Hematopoietic multipotent progenitor cell treated with erythropoietin and hydrocortisone succinate and interleukin-3 and kit ligand, for 8 days (in vitro differentiated cells): ENCODE measurements at places on chromosomes 3 and 15.

GRCh38 chr3:48016301-48016973 is at the start of gene MAP4:
TSS of gene MAP4 (minus strand) at chr3:48016416. CDS start at chr3:47998860, 17,556 bp downstream.
- peak; percentile 86 for DNase-seq

DNA sequence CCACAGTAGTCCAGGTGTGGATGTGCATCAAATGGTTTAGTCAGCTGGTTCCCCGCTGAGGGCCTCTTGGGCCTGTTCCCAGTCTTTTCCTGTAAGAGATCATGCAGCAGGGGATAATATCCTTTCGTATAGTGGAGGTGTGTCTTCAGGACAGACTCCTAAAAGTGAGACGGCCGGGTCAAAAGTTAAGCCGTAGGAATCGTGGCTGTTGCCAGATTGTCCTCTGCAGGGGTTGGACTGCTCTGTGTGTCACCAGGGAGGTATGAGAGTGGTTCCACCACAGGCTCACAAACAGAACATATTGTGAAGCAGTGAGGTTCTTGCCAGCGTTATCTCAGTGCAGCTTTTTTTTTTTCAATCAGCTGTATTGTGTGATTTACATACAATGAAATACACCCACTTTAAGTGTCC is 95.0 kb downstream of the VGLL4 start:
- peak; percentile 11 for DNase-seq

GRCh38 chr15:32823750-32824149 is 105.9 kb downstream of the GREM1 start:
- no peak for DNase-seq

DNA sequence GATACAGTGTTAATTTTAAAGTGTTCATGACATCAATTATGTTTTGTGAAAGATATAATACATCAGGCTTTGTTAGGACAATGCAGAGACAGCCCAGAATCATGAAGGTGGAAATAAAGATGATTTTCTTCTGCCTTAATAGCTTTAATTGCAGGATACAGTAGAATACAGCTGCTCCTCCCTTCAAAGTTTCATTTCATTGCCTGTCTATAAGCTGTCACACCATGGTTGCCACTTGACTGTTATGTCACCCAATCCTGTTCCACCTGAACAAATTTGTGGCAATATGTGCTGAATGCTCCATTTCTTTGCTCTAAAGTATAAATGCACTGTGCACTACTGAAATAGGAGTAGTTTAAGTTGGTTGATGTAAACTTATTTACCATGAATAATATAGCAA is 537.8 kb upstream of the ROBO2 start:
- DNase-seq: no peak

- DNase-seq: no peak
Observed at GRCh38 chr15:49900903-49901235, 218.2 kb downstream of the ATP8B4 start.

DNA sequence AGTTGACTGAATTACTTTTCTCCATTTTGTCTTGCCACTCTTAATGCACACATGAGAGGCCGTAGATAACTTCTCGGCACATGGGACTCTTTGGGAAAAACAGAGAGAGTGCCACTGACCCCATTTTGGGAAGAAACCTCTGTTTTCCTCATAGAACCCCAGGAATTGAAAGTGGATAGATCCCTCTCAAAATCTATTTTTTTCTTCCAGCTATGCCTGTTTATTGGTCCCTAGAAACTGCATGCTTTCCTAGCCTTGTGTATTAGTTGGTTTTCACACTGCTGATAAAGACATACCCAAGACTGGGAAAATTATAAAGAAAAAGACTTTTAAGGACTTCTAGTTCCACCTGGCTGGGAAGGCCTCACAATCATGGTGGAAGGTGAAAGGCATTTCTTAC is 23.7 kb upstream of the TMEM45A start:
- no peak for DNase-seq

DNA sequence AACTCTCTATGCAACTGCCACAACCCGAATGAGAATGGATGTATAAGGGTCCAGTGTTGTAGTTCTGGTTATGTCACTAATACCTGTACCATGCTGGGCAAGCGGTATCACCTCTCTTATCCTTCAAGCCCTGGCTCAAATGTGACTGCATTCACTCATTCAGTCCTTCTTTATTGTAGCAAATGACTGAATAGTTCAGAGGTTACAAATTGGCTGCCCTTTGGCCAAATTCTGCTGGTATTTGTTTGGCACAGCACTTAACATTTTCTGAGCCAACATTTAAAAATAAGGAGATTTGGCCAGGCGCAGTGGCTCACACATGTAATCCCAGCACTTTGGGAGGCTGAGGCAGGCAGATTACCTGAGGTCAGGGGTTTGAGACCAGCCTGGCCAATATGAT is 47.5 kb downstream of the DLEC1 start:
- DNase-seq: no peak

GRCh38 chr15:26712335-26712734 is 60.5 kb downstream of the GABRB3 start:
- DNase-seq: no peak

- DNase-seq: no peak
Observed at GRCh38 chr15:68151277-68151676, 53.9 kb downstream of the CALML4 start.

DNA sequence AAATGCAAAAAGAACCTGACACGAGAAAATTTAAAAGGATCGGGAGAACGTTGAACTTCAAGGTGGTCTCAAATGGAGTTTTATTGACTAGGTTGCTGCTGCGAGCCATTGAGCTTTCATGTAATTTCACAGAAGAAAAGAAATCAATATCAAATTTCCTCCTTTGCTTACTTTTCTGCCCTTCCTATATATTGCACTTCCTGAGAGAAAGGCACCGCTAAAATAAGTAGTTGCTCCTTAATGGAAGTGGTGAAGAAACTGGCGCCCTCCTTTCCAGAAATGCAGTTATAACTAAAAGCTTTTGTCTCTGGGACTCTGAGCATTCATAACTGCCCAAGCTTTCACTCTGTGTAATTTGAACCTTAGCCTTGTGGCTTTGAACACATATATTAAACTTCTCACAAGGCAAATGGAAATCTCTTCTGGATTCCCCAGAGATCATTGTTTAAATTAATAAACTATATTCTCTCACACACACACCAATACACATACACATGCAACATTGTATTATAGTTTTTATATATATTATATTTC is 13.4 kb downstream of the EID1 start:
- DNase-seq: no peak

DNA sequence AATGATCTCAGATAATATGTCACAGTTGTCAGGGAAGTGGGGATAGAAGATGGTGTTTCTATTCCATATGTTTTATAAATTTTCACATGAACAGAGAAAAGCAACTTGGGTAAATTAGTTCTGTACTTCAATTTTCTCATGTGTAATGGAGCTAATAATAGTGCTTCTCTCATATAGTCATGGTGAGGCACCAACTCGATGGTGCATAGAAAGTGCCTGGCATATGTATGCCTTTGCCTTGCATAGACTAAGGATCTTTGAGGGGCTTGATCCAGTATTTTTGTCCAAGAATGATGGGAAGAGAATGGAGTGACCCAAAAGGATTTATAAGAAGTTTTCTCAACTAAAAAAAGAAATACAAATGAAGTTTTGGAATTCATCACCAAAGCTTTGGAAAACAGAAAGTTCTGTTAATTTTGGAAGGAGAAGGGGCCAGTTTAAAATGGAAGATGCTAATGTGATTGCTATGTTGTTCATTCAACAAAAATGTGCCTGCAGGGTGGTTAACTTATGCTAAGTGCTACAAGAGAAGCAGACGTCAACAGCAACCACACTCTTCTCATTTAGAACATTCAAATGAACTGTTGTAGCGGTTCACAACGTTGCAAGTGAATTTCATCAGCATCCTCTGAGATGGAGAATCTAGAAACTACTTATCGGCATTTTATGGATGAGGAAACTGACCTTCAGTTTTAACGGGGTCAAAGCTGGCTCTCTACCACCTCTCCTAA is 86.1 kb downstream of the RTP4 start:
- no peak for DNase-seq

DNA sequence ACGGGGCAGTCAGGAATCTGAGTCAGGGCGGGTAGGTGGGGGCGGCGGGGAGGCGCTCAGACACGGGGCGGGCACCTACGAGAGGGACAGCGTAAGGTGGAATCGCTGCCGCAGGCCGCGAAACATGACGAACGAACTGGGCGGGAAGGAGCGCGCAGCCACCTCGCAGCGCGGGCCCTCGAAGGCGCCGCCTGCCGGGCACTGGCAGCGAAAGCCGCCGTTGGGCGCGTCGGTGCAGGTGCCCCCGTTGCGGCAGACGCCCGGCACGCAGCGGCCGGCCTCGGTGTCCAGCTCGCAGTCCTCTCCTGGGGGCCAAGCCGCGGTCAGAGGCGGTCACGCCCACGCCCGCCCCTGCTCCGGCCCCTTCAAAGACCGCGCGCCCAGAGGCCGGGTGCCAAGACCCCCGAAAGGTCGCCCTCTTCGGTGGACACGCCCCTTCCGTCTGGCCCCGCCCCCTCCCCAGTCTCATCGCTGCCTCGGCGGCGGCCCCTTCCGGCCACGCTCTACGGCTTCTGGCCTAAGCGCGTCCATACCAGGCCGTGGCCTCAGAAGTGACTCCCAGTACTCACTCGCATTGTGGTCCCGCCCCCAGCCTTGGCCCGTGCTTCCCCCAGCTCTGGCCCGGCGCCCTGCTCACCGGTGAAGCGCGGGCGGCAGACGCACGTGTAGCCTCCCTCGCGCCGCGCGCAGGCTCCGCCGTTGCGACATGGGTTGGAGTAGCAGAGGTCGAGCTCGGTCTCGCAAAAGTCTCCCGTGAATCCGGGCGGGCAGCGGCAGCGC is 6.4 kb downstream of the CELSR3 start:
- DNase-seq: peak; percentile 83

DNA sequence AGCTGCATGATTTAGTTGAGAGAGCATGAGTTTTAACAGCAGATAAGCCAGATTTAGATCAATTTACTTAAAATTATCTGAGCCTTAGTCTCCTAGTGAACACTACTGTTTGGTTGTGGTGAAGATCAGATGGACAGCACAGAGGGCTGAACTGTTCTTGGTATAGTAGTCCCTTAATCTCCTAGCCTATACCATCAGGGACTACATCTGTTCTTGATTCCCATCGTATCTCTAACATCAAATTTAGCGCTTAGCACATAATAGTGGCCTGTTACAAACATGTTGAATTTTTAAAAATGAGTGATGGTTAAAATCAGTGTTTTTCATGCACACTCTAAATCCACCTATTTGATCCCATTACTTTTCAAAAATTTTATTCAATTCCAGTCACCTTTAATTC is 507.7 kb downstream of the GRM7 start:
- no peak for DNase-seq

- DNase-seq: peak; percentile 87
Observed at GRCh38 chr3:11661827-11662226, 18.1 kb upstream of the VGLL4 start.

DNA sequence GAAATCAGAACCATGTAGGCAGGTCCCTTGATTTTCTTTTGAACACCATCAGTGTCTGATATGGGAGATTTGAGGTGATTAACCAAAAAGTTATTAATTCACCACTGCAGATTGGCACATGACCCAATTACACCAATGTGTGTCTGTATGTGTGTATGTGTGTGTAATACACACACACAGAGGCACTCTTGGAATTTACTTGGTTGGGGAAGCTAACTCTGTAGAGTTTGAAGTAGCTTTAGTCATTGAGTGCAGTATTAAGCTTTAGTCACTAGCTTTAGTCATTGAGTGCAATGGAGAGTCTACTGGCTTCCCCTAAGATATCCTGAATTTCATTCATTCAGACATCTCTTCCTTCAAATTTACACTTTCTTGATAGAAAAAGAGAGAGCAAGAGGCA is 109.4 kb upstream of the C15orf61 start:
- DNase-seq: no peak

DNA sequence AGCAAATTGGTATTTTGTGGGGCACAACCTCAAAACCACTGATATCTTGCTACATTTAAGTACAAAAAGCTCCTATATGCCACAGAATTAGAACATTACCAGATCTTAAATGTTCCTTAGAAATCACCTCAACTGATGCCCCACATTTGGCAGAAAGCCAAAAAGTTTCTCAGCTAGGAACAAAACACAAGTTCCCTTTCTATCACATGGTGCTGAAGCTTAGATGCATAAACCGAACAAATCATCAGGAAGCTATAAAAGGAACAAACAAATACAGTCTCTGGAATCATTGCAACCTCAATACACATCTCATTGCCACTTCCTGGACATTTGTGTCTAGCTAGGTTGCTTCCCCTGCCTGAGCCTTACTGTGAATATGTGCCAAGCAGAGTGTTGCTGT is 492.6 kb downstream of the LPP start:
- peak; percentile 2 for DNase-seq

DNA sequence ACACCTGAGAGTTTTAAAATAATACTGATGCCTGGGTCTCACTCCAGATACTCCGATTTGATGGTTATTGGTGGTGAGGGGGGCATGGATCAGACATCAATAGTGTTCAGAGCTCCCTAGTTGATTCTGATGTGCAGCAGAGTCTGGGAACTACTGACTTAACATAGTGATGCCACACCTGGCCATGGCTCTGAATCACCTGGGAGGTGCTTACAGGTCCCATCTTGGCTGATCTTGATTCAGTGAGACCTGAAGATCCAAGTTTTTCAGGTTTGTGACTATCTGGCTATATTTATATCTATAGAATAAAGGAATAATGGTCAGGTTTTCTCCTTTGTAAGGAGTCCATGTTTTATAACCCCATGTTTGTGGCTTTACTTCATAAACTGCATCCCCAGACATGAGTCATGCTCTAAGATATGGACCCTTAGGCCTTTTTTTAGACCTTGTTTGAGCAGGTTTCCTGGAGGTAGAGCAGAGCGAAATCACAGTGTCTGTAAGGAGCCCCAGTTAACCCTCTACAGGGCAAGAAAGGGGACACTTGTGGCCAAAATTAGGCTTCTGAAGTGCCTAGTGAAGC is 101.4 kb downstream of the LARS2 start:
- DNase-seq: no peak

DNA sequence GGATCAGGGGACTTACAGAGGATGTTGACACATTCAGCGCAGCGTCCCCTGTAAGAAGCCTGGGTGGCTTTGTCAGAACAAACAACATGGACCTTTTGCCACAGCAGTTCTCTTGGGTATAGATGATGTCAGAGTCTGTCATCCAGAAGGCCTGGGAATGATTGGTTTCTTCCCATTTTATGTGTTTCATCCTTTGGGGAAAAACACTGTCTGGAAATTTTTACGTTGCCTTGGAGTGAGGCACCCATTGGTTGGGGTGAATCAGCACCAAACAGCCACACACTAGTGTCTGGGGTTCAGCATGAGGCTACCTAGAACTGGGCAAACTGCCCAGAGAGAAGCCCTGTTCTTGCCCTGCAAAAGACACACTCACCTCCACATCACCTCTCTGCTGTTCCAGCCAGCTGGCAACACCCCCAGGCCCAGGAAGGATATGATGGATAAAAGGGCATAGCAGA is 123.0 kb downstream of the FAM43A start:
- DNase-seq: no peak

GRCh38 chr3:10925436-10926255 is 66.9 kb upstream of the SLC6A1 start:
- no peak for DNase-seq

GRCh38 chr3:46846624-46847542 is 16.4 kb downstream of the MYL3 start:
- DNase-seq: no peak

- no peak for DNase-seq
Observed at GRCh38 chr3:61452535-61453090, 108.8 kb upstream of the PTPRG start.

- no peak for DNase-seq
Observed at GRCh38 chr15:68503791-68504680, 72.1 kb upstream of the ITGA11 start.
